Keratinocyte (primary cell): ENCODE measurements at places on chromosomes 3 and 15. TPM values are rescaled to one million over a fixed set of nuclear protein-coding genes. Genes with fewer than 3 reads are reported as not detected.

DNA sequence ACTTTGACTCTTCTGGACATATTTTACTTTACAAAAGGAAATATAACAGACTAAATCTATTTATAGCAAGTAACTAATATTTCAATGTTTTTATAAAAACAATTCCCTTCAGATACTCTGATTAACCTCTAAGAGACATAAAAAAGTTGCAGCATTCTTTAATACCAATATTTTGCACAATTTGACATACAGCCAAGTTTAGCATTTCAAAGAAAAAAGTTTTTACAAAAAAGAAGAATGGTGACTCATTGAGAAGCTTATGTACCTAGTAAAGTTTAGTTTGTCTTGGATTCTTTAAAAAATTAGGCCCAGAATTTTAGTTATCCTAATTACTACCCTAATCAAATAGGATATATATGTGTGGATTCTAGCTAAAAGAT is 17.6 kb downstream of the DAZL start:
- DNase-seq: no peak

- DNase-seq: no peak
Observed at GRCh38 chr3:113169891-113170452, 41.4 kb upstream of the BOC start.

DNA sequence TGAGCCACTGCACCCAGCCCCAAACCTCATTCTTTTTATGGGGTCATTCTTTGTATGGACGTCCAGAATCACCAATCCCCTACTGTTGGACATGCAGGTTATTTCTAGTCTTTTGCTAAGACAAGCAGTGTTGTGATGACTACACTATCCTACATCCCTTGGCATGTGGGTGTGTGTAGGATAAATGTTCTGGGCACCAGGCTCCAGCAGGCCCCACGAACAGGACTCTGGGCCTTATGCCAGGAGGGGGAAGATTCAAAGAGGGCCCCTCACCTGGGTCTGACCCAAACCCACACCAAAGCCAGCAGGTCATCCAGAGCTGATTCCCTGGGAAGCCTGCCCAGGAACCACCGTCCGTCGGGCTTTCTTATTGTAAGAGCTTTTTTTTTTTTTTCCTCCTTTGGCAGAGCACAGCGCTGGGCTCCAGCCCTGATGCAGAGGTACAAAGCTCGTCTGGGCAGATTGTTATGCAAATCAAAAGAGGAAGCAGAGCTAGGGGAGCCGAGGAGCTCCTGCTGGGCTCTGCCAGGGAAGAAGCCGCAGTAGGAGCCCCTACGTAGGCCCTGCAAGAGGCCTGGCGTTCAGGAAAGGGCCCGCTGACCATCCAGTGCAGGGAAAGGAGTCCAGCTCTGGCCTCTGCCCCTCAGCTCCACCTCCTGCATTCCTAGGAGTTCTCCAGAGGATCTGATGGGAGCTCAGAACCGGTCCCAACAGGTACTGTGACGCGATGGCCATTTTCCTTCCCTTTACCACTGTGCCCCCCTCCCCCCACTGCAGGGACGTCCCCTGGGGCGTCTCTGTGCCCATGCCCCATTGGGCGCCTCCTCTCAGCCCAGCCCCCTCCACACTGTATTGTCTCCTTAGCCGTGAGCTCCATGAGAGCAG is 29.0 kb upstream of the FURIN start:
- no peak for DNase-seq

- DNase-seq: no peak
Observed at GRCh38 chr3:172726380-172726779, 15.5 kb upstream of the NCEH1 start.

Gene TRPC1
- 3.9 to 9.1 TPM (median 5.1 TPM) in 3 replicates for polyA plus RNA-seq

DNA sequence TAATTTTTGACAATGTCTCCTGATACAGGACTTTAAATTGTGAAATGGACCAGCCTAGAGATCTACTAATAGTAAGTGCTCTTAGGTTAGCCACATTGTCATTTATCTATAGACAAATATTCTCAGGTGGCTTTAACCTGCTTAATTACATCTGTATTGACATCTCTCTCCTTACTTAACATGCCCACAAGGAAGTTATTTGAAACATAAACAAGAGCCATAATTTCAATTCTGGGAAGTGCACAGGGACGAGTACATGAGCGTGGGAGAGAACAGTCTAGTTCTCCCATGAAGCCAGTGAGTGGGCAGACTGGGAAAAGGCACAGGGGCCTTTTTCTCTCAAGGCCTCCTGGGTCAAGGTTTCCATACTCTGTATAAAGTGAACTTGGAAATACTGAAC is 54.2 kb downstream of the NEK10 start:
- no peak for DNase-seq

DNA sequence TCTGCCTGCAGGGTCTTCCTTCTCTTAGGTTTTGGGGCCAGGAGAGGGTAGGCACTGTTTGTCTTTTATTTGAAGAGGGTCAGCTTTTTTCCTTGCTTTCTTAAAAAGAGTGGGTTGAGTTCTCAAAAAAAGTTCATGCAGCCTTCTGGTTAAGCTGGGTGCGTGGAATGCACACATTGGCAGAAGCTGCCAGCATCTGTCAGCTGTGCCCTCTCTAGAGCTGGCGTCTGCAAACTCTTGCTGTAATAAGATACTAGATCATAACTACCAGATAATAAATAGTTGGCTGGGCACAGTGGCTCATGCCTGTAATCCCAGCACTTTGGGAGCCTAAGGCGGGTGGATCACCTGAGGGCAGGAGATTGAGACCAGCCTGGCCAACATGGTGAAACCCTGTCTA is 373.4 kb downstream of the OCA2 start:
- DNase-seq: no peak

DNA sequence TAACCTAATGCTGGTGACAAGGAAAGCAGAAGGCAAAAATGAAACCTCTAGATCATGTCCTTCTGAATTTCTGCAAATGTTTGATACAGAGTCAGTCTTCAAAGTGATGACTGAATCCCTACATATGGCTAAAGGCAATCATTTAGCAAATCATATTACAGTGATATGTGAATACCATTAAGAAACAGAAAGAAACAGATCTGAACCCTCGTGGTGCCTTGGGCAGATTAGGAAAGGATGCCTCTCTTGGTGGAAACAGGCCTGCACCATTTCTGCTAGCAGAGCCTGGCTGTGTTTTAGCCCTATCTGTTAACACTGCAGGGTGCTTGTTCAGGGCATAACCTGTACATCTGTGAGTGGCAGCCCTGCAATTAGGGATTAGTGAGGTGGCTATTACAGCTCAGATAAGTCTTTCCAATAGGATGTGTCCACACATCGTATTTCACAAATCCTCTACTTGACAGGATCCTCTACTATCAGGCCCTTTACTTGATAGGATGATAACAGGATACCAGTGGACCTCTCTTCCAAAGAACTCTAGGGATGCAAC is 12.1 kb downstream of the SEC22C start:
- no peak for DNase-seq

- no peak for DNase-seq
Observed at GRCh38 chr3:29324180-29324651, 43.3 kb downstream of the RBMS3 start.

Gene DUOX2
- polyA plus RNA-seq: 0.31 to 0.75 TPM (median 0.31 TPM) in 3 replicates

- DNase-seq: no peak
Observed at GRCh38 chr3:2655229-2655701, 454.9 kb downstream of the IL5RA start.

- no peak for DNase-seq
Observed at GRCh38 chr3:45034612-45035252, 8.6 kb downstream of the CLEC3B start.

DNA sequence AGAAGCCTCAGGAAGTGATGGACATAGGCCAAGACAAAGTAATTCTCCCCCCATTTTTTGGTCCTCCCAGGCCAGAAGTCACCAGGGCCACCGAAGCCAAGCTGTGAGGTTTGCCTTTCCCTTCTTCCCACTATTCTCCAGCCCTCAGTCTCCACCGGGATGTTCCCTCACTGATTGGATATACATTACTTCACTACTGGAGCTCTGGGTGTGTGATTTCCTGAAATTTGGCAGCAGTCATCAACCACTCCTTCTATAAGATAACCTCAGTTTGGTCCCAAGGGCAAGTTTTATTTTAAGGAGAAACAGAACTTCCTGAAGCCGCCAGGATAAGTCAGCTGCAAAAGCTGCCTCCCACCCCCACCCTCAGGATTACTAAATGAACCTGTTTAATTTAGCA is 11.3 kb downstream of the SLCO2A1 start:
- no peak for DNase-seq

Gene U2SURP
- polyA plus RNA-seq: 37.8 to 75.9 TPM (median 40.3 TPM) in 3 replicates

Gene DUOXA2
- not detected in 3 replicates for polyA plus RNA-seq

GRCh38 chr3:107117922-107118536 is 259.2 kb upstream of the CCDC54 start:
- no peak for DNase-seq

- peak; percentile 54 for DNase-seq
Observed at GRCh38 chr3:138434276-138434874, at the start of gene ESYT3. ESYT3 (plus strand) TSS chr3:138434616; CDS start chr3:138434799, 183 bp downstream.

- DNase-seq: no peak
Observed at GRCh38 chr3:45218578-45219390, 7.3 kb downstream of the TMEM158 start.

DNA sequence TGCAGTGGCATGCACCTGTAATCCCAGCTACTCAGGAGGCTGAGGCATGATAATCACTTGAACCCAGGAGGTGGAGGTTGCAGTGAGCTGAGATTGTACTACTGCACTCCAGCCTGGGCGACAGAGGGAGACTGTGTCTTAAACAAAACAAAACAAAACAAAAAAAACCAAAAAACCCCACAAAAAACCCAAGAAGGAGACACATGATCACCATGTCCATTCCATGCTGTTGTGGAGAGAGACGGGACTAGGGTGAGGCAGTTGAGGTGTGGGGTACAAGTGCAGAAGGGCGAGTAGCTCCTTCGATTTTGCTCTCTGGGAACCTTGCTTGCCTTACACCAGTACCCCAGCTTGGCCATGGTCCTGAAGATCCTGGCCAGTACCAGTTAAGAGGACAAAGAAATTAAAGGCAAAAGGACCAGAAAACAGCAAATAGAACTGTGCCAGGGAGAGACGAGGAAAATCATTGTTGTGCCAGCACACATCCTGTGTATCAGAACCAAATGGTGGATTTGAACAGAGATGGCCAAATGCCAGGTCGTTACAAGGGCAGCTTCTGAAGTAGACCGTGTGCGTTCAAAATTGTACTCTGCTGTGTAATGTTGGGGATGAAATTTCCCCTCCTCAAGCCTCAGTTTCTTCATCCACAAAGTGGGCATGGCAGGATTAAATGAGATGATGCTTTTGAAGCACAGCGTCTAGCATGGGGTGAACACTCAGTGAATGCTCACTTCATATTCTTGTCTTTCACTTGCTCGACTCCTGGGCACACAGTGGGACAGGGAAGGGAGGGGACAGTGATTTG is 42.9 kb upstream of the CTSH start:
- no peak for DNase-seq

GRCh38 chr3:10310578-10310977 is 10.3 kb downstream of the SEC13 start:
- no peak for DNase-seq

- DNase-seq: no peak
Observed at GRCh38 chr3:129576514-129577352, 29.7 kb downstream of the PLXND1 start.

- no peak for DNase-seq
Observed at GRCh38 chr3:66304293-66304692, 83.5 kb downstream of the SLC25A26 start.

GRCh38 chr3:161083131-161083530 is 22.0 kb downstream of the B3GALNT1 start:
- DNase-seq: no peak

GRCh38 chr3:16085884-16086608 is 88.4 kb upstream of the GALNT15 start:
- DNase-seq: no peak

Gene CSTA
- 649 to 1,138 TPM (median 1,068 TPM) in 3 replicates for polyA plus RNA-seq

- DNase-seq: no peak
Observed at GRCh38 chr3:127610105-127610504, 11.9 kb downstream of the MCM2 start.

Gene MAP6D1
- 1.2 to 1.4 TPM (median 1.4 TPM) in 3 replicates for polyA plus RNA-seq

- no peak for DNase-seq
Observed at GRCh38 chr3:52333869-52334557, 17.9 kb downstream of the DNAH1 start.

- no peak for DNase-seq
Observed at GRCh38 chr15:73660455-73660854, 23.7 kb upstream of the CD276 start.

- no peak for DNase-seq
Observed at GRCh38 chr3:106714400-106714799, 662.8 kb upstream of the CCDC54 start.

DNA sequence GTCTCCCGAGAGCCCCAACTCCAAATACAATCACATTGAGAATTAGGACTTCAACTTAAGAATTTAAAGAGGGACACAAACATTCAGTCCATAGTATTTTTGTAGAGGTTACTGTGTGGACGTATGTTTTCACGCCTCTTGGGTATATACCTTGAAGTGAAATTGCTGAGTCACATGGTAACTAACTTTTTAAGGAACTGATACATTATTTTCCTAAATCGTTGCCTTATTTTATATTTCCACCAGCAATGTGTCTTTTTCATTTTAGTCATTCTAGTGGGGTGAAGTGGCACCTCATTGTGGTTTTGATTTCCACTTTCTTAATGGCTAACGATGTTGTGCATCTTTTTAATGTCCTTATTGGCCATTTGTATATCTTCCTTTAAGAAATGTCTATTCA is 11.8 kb downstream of the PARP15 start:
- no peak for DNase-seq

DNA sequence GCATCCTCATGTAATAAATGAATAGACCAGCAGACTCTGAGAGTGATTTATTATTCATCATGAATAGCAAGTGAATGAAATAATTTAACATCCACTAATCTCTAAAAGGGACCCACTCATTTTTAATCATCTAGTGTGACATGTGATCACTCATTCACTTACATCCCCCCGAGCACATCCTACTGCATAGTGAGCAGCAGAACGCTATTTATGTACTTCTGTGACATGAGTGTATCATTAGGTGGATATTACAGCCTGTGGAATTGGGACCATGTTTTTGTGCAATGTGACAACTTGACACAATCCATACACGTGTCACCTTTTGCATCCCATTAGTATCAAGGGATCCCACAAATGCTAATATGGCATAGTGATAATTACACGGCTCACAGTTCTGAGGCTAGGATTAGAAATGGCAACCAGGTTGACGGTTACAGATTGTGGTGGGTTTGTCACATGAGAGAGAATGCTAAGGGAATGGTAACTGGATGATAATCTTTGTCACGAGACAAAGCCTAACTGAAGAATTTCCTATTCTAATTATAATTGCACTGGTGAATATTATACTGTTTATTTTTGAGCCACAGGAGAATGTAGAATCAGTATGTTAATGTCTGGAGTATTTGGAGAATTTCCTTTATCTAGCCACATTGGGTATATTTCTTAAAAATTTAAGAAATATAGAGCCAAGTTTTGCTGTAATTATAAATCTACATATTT is 595.2 kb upstream of the TBL1XR1 start:
- no peak for DNase-seq

Gene FILIP1L
- 14.7 to 27.4 TPM (median 20.6 TPM) in 3 replicates for polyA plus RNA-seq

DNA sequence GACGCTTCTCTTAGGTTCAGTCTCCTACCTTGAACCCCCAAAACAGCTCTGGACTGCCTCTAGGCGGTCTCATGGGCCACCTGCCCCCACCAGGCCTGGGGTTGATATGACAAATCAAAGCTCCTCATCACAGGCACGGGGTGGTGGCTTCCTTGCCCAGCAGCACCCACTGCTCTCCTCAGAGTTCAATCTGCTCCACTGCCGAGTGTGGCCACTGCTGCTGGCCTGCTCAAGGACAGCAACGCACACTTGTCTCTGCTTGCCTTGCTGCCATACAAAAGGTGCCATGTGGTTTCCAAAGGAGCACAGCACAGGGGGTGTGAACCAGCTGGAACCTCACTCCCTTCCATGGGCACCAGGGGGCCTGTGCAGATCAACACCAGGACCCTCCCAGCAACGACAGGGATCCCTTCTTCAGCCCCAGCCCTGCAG is 10.2 kb downstream of the KBTBD13 start:
- DNase-seq: no peak

GRCh38 chr3:78871048-78871447 is 896.8 kb downstream of the ROBO1 start:
- DNase-seq: no peak
